ENCODE measurements at places on chromosomes 13 and 19. TPM values are rescaled to one million over a fixed set of nuclear protein-coding genes. Genes with fewer than 3 reads are reported as not detected.

Gene GEMIN7
- total RNA-seq, result 23.2 TPM

Gene NLRP5
- not detected for total RNA-seq

Gene ZNF813
- 3.9 TPM for total RNA-seq

Gene LMTK3
- 1.3 TPM for total RNA-seq

Gene ACP5
- 26.2 TPM for total RNA-seq

Gene OVOL3
- total RNA-seq, result not detected

Gene POLR1G
- 8.8 TPM for total RNA-seq

Gene CEACAM7
- 7.3 TPM for total RNA-seq

Gene PPP1R12C
- 25.6 TPM for total RNA-seq

Gene TMEM238
- 10.0 TPM for total RNA-seq

Gene LILRB4
- not detected for total RNA-seq

Gene SIRT2
- 44.7 TPM for total RNA-seq

Gene HIPK4
- not detected for total RNA-seq

Gene KMT5C
- total RNA-seq, result 5.3 TPM

Gene GGN
- under 0.01 TPM for total RNA-seq

Gene IGFL2
- 2.4 TPM for total RNA-seq

Gene KIR3DL2
- not detected for total RNA-seq

Gene TMPRSS9
- not detected for total RNA-seq

Gene ADAMTSL5
- 3.6 TPM for total RNA-seq

Gene GSX1
- total RNA-seq, result not detected

Gene ZNF443
- total RNA-seq, result 2.4 TPM

Gene ZNF793
- 1.8 TPM for total RNA-seq

Gene FAAP24
- total RNA-seq, result 1.0 TPM

Gene CC2D1A
- 6.8 TPM for total RNA-seq

Gene FOSB
- 3.6 TPM for total RNA-seq

Gene RASGRP4
- total RNA-seq, result not detected

Gene ACTN4
- 130 TPM for total RNA-seq

Gene KLK2
- total RNA-seq, result 0.53 TPM
